ENCODE measurements at places on chromosomes 13 and 19.

- DNase-seq, result no peak
Observed at GRCh38 chr13:102721800-102722231, 27.0 kb upstream of the METTL21C start.

DNA sequence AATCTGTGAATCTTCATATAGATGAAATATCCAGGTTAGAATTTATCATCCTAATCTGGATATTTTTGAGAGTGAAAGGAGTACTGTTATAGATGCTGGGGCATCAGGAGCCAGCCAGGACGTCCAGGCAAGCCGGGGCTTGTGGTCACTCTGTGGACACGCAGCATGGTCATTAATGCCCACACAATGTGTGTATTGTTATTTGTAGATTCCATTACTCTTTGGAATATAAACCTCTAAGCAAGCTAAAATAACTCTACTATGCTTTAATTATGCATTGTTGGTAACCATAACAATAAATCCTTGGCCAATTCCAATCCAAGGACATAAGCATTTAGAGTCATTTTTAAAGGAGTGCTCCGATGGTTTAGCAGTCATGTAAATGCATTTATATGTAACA, 137.9 kb downstream of the TM9SF2 start:
- no peak for DNase-seq

DNA sequence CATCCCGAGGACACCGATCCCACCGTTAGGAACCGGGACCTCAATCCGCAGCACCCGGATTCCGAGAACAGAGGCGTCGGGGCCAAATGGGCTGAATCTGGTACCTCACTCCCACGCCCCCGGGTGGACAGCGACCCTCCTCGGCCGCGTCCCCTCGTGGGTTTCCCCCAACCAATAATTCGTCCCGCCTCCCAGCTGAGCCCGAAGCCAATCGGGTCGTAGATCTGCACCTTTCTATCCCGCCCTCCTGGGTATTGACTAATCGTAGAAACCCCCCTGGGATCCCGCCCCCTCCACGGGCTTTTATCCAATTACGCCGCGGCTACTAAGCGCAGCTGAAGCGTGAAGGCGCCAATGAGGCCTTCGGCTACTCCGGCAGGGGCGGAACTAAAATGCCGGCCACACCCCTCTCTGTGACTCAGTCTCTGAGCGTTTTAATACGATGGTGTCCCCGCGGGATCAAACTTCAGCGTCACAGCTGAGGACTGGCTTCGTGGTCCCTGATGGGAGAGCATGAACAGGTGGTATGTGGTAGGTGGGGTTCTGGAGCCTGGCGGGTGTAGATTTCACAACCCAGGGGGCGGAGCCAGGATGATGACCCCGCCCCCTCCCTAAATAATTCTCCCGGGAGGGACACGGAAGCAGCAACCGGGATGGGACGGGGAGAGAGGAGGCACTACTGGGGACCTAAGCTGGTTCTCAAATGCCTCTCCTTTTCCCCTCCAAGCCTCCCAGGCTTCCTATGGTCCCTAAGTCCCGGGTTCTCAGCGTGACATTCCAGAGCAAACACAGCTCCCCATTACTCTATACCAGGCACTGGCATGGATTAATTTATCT, at the start of the genes CCDC159 and TMEM205:
CCDC159 (plus strand) TSS at position 416 of the 837 bp plus-strand sequence; CDS start at position 504, 88 bp downstream.
TMEM205 (minus strand) TSS at position 165 of the 837 bp plus-strand sequence. CDS start 649 bp downstream, outside the sequence.
- DNase-seq, result peak; percentile 96

- no peak for DNase-seq
Observed at GRCh38 chr13:32951580-32951979, 64.6 kb upstream of the KL start.

DNA sequence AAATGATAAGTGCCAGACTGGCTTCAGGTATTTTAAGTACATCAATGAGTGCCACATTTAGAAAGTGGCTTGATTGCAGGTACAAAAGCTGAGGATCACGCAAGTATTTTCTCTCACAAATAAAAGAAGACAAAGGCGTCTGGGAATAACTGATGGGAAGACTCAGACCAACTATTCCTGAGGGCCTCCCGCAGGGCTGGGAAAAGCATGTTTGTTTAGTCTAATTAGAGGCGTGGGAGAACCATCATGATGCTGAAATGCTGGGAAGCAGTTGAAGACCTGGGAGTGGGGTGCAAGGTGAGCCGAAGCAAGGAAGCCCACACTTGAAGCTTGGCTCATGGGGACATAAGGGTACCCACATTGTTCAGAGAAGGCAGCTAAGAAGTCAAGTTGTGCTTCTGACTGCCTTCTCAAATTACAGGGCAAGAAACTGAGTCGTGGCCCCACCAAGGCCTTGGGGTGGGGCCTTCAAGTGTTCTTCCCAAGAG, 536.0 kb downstream of the MYO16 start:
- DNase-seq, result no peak

GRCh38 chr19:14015524-14016035, 9.5 kb upstream of the RFX1 start:
- no peak for DNase-seq

DNA sequence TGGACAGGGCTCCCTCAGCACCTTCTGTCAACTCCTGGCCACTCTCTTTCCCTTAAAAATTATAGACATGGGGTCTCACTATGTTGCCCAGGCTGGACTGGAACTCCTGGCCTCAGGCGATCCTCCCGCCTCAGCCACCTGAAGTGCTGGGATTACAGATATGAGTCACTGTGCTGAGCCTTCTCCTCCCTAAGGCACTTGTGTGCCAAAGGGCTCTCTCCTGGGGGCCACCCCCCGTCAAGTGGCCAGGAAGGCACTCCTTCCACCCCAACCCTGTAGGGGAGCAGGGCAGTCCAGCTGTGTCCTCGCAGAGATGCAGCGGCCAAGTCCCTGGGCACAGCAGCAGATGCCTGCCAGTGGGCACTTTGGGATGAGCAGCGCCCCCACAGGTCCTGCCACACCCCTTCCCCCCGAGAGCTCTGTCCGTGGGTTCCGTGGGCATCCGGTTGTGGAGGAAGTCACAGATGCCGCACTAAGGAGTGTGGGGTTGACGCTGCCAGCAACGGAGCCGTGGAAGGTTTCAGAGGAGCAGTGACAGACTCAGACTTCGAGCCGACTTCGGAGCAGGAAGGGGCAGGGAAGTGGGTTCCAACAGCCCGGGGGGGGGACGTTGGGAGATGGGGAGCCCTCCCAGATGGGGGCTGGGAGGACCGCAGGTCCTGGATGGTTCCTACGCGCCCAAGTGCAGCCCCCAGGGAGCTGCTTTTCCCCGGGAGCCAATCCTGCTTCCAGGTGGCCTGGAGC, 3.3 kb upstream of the UQCR11 start:
- DNase-seq, result no peak

- no peak for DNase-seq
Observed at GRCh38 chr19:47257411-47258169, 1.3 kb downstream of the CCDC9 start.

DNA sequence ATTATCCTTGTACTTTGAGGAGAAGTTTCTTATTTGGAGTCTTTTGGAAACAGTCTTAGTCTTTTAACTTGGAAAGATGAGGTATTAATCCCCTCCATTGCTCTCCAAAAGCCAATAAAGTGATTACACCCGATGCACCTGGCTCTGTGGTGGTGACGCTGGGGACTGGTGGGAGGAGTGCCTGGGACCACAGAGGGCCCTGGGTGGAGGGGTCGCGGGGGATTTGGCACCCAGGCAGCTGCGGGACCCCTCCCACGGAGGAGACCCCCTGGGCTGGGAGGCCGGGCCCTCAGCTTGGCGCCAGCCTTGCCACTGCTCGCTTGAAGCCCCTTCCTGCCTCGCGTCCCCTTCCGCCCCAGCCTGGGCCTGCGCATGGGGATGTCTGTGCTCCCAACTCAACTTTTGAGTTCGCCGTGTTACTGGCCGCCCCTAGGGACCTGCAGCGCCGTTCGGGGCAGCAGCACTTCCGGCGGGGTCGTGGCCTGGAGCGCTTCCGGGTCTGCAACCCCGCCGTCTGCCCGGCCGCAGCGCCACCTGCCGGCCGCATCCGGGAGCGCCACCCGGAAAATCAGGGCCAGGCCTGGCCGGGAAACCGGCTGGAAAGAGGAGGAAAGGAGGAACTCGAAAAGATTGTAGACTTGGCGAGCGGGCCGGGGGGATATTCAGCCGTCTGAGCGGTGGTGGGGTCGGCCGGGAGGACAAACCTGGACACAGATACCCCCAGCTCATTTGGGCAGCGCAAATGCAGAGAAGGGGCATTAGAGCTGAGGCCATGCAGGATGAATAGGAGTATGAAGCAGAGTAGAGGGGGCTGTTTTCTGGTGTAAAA, 8.4 kb downstream of the PEAK3 start:
- DNase-seq, result peak; percentile 68

DNA sequence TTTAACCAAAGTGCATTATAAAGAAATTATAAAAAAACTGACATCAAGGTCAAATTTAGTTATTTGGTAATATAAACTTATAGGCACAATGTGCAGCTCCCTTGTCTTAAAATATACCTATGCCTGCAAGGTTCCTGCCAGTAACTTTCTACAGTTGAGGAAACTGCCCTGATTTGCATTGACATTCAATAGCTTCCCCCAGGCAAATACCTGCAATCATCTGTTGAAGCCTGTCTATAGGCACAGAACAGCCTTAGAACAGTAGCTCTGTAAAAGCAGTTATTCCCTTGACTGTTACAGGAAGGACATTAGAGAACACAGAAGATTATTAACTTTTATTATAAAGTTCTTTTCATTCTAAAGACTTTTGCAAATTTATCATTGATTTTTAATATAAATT, 1239.5 kb downstream of the PCDH9 start:
- no peak for DNase-seq
